ENCODE measurements at places on chromosomes 4 and X.

DNA sequence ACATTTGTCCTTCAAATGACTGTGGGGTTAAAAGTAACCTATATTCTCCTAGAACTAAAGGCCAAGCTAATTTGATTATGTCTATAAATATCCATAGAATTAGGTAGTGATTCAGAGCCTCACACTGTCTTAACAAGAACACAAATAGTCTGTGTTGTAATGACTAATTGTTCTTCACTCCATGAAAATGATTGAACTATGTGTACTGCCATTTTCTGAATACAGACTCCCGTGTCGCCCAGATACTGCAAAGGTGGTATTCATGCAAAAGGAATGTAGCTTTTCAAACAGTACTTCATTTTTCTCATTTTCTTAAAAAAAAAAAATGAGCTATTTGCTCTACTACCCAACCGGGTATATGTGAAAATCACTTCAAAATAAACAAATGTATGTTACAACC, 11.3 kb upstream of the PHKA2 start:
- DNase-seq: no peak

DNA sequence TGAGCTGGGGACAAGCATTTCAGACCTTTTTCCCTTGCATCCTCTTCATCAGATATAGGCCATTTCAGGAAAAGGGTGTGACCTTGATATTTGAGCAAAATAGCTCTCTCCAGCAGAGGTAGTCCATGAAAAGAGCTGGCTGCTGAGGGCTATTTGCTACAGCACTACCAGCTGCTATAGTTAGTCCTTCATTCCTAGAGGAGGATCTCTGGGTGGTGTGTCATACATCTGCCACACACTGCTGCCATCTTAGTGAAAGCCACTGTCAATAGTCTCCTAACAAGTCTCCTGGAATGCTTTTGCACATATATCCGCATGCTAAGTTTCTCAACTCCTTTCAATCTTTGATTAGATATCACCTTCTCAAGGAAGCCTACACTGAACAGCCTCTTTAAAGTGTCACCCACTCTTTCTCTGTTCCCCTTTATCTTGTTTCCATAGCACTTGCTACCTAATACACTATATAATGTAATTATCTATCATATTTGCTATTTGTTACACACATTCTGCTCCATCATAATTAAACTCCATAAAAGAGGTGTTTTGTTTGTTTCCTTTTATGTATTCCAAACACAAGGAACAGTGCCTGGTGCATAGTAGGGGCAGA, 131.9 kb downstream of the TBC1D19 start:
- no peak for DNase-seq

DNA sequence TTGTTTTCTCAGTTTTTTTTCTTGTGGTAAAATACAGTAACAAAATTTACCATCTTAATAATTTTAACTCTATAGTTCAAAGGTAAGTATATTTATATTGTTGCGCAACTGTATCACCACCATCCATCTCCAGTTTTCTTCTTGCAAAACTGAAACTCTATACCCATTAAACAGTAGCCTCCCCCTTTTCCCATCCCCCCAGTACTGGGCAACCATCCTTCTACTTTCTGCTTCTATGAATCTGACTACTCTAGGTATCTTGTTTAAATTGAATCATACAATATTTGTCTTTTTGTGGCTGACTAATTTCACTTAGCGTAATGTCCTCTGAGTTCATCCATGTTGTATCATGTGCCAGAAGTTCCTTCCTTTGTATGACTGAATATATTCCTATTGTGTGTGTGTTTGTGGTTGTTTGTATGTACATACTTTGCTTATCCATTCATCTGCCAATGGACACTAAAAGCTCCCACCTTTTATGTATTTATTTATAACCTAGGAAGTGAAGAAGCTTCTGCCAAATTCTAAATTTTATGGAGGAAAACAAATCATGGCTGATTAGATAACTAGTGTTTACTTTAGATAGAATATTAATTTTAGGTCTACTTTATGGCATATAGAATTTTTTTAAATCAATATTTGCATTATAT, 10.0 kb downstream of the ABHD18 start:
- DNase-seq: no peak

GRCh38 chr4:141102367-141102766, 30.9 kb downstream of the RNF150 start:
- no peak for DNase-seq

- peak; percentile 28 for DNase-seq
Measured at GRCh38 chrX:18793601-18794089, 86.2 kb downstream of the PPEF1 start.
